DMS 273 treated with DMSO at 0.1 percent for 48 hours (cell line): ENCODE measurements at places on chromosomes 3 and 15.

DNA sequence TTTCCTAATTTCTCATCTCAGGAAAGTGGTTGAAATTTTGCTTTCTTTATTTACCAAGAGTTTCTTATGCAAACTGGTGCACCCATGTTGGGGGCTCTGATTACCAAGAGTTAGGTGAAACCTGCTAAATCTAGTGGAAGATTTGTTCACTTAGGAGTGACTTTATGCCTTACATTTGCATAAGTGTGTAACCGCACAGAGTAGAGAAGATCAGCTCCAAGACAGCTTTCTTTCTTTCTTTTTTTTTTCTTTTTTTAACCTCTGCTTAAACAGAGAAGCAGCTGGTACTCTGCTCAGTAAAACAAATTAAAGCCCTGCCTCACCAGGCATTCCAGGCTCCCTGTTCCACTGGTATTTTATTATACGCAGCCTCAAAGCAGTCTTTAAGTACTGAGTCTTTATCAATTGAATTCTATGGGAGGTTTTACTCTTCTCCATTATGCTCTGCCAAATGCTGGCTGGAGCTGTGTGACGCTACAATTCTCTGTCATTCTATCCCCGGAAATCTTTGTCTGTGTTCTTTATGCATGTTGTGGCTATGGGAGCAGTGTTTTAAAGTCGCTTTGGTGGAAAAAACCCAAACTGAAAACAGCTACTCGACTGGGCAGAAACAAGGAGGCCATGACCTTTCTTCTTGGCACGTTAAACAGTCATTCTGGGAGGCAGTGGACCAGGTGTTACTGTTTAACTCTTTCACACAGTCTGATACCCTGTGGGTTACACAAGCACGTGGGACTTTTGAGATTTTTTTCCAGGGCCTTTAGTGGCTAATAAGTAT is 55.2 kb upstream of the GBE1 start:
- no peak for DNase-seq

DNA sequence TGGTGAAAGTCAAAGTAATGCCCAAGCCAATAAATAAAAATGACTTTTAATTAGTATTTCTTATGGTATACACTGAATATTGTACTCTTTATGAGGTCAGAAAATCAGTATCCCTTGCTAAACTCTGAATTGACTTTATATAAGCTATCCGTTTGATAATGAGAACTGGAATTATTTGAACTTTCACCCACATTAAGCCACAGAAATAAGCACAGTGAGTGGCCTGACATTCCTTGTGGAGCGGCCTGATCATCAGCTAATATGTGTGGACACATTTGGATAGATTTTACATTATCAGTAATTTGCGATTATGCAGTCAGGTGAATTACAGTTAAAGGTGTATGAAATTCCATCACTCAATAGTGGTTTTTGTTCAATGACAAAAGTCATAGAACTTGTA is 136.0 kb upstream of the CBLB start:
- DNase-seq = no peak

DNA sequence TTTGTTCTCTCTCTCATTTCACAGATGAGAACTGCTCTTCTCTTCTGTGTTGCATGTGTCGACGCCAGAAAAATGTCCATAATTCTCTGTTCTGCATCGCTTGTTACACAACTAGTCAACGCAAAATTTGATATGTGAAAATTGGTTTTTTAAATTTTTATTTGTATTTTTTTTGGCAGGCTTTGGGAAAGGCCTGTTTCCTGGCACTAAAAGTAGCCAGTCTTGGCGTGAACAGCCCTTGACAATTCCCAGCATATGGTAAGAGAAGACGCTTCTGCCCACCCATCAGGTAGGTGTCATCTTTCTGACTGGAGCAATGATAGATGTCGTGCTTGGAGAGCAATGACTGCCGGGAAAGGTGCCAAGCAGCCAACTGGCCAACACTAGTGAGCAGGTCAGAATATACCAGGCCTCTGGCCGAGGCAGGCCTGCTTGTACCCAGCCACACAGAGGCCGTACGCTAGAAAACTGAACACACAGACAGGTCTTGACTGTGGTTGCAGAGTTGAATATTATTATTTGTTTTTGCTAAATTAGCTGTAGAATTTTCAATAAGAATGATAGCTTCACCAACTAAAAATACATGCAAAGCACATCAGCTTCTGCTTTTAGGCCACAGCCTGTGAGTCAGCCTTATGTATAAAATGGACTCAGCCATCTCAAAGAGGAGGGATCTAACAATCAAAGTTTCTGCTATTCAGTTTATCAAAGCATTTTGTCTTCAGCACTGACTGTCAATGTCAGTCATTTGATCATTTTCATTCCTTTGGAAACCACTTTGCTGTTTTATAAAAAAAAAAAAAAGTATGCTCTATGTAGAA is 837.5 kb downstream of the MCTP2 start:
- no peak for DNase-seq

- no peak for DNase-seq
These were observed 94.2 kb upstream of the BCL6 start for GRCh38 chr3:187839422-187839821.

- DNase-seq = no peak
These were observed 50.2 kb downstream of the NOX5 start for GRCh38 chr15:69064649-69065048.
